ENCODE measurements at places on chromosomes 16 and 17.

DNA sequence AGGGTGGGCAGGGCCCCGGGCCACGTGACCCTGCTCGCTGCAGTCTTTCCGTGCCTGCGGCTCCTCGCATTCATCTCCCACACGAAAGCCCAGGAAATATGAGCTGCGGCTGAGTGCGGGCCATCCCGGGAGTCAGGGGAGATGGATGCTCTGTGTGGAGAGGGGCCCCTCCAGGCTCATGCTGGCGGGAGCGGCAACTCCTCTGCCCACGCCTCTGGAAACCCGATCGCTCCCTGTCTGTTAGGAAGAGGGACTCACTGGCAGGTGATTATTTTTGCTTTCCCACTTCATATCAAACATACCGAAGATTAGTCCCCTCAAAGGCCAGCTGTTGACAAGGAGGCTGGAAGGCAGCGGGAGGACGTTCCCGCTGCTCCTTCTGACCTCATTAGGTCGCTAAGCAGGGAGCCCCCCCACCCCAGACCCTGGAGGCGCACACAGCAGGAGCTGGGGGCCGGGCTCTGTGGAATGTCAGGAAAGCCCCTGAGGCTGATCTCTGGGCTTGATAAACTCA, 228.5 kb downstream of the FOXL1 start:
- peak; percentile 37 for DNase-seq

DNA sequence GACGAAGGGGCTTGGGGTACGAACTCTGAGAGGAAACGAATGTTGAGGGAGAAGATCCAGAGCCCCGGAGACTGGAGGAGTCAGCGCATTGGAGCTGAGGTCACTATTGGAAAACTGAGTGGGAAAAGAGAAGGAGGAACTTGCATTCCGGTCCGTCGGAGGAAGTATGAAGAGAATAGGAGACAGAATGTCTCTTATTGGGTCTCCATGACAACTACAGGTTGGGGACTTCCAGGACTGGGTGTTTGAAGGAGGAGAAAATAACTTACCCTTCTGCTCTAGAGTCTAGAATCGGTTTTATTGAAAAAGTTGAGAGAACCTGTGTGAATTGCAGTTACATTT, 537 bp downstream of the GOSR1 start:
- no peak for DNase-seq

GRCh38 chr17:76725580-76726230, 701 bp downstream of the JMJD6 start:
- DNase-seq, result no peak

DNA sequence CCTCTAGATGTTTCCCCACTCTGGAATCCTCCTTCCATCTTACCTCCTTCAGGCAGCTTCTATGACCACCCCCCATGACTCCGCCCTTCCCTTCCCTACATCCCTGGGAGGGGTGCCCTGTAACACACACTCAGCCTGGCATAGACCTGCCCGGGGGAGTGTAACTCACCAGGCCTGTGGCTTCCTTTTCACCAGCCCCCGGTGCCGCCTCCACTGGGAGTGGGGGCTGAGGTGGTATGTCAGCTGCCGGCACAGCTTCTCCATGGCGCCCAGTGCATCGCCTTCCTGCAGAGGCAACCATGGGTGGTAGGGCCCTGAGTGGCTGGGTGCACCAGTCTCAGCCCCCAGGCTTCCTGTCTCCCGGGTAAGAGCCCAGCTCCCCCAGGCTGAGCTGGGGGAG, 32.3 kb downstream of the TRPV2 start:
- DNase-seq, result no peak

DNA sequence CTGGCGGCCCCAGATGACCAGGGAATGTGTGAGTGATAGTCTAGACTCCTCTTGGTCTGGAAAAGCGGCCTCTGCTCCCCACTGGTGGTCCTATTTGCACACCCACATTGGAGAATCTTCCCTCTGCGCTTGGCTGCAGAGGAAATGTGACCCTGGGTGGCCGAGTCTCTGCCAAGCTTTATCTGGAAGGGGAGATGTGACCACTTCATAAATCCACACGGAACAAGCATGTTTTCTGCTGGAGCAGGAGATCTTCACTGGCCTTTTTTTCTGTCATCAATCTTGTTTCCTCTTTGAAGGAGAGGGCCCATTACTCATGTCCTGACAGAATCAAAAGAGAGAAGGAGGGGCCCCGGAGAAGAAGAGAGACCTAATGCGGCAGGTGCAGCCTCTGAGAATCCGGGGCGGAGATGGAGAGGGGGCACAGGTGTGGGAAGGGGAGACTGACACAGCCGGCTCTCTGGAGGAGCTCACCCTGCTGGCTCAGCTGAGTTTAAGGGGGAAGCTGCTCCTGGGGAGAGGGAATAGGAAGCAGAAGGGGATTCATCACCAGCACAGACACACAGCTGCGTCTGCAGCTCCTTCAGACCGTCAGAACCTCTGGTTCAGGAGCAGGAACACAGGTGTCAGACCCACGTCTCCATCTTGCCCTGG, 116.3 kb downstream of the SOX9 start:
- no peak for DNase-seq

GRCh38 chr16:31276600-31276999, 16.8 kb downstream of the ITGAM start:
- DNase-seq, result no peak

DNA sequence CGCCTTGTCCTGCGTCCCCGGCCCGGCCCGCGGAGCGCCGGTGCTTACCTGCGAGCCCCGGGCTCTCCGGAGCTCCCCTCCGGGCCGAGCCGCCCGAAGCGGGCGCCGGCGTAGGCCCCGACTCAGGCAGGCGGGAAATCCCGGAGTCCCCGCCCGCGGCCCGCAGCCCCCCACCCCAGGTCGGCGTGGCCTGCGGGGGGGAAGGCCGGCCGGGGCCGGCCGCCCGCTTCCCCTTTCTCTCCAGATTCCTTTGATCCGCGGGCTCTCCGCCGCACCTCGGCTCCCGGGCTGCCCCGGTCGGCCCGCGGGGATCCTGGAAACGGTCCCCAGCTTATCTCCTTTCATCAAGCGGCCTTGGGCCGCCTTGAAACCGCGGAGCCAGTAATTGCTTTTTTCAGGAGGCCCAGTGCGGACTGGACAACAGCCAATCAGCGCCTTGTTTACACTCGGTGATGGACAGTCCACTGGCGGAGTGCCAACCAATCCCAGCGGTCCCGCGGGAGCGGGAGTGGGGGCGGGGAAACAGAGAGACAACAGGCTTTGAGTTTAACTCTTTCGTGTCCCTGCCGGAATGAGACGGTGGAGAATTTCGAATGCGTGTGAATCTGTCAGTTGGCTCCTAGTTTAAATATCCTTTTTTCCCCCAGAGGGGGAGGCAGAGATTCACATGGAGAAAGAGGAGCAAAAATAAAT, 1.4 kb upstream of the BAHCC1 start:
- peak; percentile 100 for DNase-seq

DNA sequence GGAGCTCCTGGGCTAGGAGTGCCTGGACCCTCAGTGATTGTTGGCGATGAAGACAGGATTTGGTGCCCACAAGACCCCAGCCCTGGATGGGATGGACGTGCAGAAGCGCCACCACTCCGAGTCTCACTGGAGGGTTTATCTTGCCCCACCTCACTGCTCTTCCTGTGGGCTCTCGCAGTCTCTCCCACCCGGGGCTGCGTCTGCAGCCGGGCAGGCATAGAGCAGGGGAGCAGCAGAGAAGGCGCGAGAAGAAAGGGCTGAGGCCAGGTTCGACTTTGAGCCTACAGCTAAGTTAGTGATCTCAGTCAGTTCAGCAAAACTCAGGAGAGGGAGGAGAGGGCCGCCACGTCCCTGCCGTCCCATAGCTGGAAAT, 6.6 kb downstream of the UBE2I start:
- DNase-seq, result no peak

DNA sequence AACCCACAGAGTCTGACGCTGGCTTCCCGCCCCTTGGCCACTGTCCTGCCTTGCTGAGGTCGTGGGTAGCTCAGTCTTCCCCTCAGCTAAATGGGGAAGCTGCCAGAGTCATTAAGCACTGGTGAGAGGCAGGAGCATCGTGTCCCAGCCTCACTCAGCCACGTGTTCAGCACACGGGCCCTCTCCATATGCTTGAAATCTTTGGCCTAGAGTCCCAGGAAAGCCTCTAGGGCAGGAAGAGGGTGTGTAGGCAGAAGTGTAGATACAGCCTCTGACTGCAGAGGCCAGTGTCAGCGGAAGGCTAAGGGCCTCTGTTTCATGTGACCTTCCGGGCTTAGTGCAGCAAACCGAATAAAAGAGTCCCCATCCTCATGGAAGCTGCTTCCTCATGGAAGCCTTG, 4.1 kb downstream of the DHODH start:
- DNase-seq, result no peak

DNA sequence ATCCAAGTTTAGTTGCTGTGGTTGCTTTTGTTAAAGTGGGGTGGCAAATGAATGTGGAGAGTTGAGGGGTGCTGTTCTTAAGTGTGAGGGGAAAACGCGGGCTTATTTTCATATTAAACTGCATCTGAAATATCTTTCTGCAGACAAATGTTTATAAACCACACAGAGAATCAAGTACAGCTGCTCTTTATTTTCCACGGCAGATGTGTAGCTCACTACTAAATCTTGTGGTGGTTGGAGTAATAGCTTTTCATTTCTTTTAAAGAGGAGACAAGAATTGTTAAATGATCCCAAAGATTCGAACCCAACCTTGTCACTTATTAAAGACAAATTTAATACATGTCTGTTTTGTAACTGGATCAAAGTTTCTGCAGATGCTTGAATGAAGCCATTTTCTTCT, 2.1 kb downstream of the CLTC start:
- no peak for DNase-seq

- no peak for DNase-seq
Measured at GRCh38 chr17:74465378-74466110, 890 bp upstream of the CD300A start.

DNA sequence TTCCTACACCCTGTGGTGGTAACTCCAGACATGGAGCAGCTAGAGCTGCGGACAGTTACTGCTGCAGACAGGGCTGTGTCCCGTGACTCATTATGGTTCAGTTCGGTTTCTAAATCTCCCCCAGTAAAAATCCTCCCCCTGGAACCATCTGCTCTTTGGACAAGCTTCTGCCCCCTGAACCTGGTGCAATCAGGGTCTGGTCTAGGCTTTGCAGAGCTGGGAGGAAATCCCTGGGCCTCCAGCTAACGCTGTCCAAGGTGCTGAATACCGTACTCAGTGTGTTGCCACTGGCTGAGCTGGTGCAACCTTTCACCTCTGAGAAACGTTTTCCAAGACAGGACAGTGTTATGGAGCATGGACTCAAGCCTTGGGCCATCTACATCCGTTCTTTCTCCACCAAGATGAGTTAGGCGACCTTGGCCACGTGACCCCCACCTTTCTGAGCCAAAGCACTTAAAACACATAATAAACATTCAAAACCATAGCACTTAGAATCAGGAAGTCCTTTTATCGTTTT, 142.0 kb downstream of the CPPED1 start:
- DNase-seq, result peak; percentile 83

DNA sequence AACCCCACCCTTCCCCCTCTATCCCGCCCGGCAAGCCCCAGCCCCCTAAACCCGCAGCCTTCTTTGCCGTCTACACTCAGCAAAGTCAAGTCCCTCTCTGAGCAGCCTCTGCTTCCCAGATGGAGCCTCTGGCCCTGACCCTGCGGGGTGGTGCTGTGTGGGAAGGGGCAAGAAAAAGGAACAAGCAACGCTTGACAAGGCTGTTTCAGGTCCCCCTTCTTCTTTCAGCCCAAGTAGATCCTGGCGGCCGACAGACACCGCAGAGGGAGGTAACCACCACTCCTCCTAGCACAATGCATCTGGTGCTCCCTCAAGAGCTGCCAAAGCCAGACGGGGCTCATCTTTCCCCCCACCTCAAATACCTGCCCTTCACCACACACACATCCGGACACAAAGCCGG, 178.3 kb downstream of the ENGASE start:
- no peak for DNase-seq

GRCh38 chr17:47615766-47616424, 33.8 kb upstream of the KPNB1 start:
- DNase-seq, result peak; percentile 36

- DNase-seq, result no peak
Measured at GRCh38 chr17:43900858-43901754, 6.2 kb downstream of the MPP2 start.

DNA sequence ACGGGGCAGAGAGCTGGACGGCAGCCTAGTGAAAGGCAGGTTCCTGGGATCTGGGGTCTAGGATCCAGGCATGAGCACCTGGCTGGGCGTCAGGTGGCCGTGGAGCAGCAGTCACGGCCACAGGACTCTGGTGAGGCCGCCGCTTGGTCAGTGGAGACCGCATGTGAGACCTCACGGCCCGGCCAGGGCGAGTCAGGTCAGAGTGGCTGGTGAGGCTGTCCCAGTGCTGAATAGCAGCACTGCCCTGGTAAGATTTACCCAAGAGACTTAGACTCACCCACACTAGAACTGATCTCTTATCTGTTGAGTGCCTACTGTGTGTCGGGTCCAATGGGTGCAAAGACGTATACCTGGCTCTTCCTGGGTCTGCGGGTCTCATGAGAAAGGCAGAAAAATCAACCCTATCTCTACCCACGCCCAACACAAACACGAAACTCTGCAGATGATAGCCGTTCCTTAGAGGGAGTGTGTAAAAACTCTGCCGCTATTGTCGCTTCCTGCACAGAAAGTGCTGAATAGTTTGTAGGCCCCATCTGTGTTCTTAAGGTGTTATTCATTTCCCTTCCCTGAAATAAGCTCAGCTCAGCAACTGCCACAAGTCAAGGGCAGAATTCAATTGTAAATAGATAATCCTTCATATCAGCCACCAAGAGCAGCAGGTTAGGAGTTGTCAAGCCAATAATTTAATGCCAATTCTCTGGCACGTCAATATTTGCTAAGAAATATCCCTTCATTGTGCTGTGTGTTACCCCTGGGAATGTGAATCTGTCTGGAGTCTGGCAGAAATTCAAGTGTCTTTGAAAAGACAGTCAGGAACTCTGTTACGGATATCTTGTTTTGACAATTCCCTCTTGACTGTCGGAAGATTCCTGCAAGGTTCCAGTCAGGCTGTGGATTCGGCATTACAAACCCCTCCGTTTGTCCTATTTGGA, 240.0 kb downstream of the NTN1 start:
- DNase-seq, result no peak

DNA sequence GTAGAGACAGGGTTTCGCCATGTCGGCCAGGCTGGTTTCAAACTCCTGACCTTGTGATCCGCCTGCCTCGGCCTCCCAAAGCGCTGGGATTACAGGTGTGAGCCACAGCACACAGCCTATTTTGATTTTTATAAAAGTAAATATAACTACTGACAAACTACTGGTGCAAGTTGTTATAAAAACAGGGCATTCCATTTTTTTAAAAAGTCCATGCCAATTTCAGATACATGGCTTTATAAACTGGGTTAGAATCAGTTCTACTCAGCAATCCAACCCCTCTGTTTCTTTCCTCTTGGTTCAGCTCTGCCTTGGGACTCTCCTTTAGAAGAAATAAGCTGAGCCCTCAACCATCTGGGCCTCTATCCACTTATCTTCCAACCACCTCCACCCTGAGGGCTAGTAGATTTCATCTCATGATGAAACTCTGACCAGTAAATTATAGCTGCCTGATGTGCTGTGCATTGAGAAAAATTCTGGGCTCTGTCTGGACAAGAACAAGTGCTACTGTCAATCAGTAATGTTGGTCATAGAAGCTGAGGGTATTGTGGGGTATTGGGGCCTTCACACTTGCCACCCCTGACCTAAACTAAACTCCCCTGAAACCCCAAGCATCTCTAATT, 10.2 kb downstream of the RANBP10 start:
- DNase-seq, result no peak
